ENCODE measurements at places on chromosomes 6 and 20.

- DNase-seq = no peak
Measured at GRCh38 chr6:64774881-64775280, 932.1 kb downstream of the EYS start.

- no peak for DNase-seq
Measured at GRCh38 chr6:141981190-141981589, 151.5 kb upstream of the GJE1 start.

GRCh38 chr20:44848254-44849015 is 37.1 kb upstream of the YWHAB start:
- no peak for DNase-seq

DNA sequence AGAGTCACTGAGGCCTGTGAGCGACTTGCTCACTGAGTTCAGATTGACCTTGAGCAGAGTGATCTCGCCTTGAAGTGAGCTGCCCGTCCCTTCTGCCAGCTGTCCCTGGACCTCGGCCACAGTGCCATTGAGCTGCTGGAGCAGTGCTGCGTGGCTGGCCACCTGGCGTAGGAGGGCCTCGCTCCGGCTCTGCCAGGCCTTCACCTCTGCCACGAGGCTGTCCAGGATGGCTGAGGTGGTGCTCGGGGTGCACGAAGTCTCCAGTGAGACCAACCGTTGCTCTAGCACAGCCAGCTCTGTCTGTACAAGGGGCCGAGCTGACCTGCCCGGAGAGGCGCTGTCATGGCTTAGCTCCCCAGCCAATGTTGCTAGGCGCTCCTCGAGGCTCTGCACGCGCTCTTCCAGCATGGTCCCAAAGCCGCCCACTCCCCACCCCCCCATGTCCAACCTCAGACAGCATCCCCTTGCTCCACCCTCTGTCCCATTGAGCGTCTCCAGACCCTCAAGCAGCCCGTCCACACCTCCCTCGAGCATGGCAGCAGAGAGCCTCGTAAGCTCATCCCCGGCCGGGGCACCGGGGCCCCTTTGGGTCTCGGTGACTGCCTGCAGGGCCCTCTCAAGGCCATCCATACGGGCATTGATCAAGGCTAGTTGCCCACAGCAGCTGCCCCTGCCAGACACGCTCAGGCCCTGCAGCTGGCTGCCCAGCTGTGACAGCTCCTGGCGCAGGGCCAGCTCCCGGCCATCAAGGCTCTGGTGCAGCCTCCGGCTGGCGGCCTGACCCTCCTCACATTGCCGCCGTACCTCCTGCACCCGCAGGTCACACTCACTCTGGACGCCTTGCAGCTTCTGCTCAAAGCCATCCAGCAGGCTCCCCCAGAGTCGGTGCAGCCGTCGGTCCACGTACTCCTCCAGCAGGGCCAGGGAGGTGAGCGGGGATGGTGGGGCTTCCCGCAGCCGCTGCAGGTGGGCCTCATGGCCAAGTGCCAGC is 4.6 kb downstream of the EMILIN3 start:
- DNase-seq = no peak

DNA sequence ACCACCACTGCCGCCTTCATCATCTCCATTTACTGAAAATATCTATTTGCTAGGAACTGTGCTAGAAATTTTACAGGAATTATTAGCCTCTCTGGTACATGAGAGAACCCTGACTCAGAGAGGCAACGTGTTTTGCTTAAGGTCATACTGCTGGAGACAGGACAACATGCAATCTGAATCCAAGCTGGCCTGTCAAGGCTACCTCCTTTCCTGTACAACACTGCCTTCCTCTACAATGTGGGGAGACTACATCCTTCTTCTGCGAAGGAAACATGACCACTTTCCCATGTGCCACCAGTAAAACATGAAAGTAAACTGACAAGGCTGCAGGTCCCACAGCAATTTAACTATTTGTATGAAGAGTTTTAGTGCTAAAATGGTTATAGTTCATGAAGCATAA is 200.9 kb downstream of the BACH2 start:
- no peak for DNase-seq

DNA sequence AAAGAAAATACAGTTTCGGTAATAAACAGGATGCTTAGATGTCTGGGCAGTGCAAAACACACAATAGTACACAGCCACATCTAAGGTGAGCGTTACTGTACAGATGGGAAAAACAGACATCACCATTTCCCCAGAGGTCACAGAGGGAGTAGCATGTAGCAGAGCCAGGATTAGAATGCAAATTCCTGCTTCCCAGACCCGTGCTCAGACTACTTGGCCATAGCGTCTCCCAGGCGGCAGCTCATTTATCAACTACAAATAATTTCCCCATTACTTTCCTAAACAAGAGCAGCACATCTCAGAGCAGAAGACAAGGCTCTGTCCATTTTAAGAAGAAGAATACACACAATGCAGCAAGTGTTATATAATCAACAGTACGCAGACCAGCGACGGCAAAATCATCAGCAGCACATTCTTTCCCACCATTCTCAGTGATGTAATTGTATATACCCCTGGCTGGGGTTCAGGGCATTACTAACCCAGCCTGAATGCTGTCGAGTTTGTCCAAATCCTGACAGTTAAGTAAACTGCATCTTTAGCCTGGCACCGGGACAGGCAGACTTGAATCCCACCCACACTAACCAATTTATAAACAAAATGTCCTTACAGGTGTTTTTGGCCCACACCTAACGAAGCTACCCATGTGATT is 61.9 kb downstream of the CNKSR3 start:
- DNase-seq = no peak

DNA sequence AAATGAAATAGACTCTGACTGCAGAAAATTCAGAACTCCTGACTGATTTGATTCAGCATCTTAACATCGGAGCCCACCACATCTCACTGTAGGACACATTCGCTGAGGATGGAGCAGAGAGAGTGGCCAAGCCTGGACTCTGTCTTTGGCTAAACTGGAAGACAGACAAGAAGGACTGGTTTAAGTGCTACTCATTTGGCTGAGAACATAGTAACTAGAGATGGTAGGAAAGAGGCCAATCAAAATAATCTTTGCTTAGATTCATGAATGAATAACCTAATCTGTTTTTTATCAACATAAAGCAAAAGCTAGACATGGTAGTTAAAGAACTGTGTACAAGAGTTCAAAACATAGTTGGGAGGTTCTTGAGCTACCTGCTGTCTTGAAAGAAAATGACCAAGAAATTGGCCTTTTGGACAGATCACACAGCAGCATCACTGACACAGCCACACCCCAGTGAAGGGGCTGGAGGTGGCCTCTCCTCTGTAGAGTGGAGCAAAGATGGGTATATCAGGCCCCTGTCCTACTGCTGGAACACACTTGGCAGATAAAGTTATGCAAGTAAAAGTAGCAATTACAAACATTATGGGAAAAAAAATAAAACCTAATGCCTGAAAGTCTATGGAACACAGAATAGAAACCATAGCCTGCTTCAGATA is 87.1 kb upstream of the NT5E start:
- DNase-seq = no peak

- no peak for DNase-seq
Measured at GRCh38 chr6:100057941-100058340, 63.9 kb upstream of the MCHR2 start.

GRCh38 chr6:45812922-45813321 is 202.7 kb downstream of the CLIC5 start:
- DNase-seq = no peak

DNA sequence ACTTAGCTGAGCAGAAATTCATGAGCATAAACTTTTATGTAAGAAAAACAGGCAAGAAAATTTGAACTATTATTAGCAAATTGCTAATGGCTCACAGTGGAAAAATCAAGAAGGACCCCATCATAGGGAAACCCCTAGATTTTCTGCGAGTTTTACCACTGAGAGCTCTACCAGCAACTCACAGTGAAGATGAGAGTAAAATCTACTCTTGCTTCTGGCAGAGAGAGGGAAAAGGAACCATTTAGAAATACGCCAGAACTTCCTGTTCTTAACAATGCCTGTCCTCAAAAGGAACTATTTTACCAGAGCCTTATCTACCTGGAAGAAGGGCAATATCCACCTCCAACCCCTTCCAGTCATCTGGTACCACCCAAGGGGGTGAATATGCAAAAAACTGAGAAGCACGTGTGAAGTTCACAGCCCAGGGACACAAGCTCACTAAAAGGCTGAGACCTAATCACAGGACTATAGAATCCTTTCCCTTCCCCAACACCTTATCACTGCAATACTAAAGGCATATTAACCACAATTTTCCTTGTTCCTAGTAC is 34.4 kb upstream of the ASF1A start:
- DNase-seq = peak; percentile 13

GRCh38 chr6:111956098-111956497 is 82.8 kb upstream of the FYN start:
- DNase-seq = no peak

DNA sequence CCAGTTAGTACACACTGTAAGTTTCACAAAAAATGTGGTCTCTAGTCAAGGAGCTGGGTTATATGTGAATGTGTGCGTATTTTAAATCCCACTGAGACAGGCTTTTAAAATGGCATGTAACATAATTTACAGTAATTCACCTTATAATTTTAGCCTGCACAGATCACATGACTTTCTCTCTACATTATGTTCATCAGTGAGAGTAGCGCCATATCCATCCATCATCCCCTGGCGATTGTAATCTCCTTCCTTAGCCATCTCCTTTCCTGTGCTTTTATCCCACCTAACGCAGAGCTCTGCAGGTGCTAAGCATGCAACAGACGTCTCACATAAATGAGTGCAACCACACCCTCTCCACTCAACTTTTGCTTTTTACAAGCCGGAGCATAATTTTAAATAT is 210.8 kb downstream of the TBC1D7 start:
- no peak for DNase-seq

- DNase-seq = no peak
Measured at GRCh38 chr6:157143890-157144798, 179.2 kb downstream of the TMEM242 start.

DNA sequence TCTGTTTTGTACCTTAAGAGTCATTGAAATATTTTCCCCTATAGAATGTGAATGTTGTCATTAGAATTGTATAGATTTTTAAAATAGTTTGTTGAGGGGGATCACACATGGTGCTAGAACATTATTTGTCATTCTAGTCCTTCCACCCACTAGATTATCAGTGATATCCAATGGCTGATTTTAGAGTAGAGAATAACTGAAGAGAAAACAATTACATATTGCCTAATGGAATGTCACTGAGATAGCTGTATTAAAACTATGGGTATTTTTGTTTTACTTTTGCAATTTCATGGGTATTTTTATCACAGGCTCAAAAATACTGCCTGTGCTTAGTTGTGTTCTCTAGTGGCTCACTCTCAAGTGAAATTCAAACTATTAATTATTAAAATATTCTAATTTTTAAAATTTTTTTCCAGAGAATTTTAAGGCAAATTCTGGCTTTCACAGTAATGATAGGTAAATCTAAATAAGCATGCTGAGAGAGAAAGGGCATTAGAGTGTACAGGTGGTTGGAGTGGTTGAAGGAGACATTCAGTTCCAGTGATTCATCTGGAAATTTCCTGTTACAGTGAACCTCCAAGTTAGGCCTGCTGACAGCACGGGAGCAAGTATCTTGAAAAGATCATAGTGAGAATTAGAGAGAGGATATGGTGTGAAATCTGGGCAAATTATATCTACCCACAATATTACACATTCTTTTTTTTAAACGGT is 399.6 kb downstream of the NKAIN2 start:
- DNase-seq = no peak

DNA sequence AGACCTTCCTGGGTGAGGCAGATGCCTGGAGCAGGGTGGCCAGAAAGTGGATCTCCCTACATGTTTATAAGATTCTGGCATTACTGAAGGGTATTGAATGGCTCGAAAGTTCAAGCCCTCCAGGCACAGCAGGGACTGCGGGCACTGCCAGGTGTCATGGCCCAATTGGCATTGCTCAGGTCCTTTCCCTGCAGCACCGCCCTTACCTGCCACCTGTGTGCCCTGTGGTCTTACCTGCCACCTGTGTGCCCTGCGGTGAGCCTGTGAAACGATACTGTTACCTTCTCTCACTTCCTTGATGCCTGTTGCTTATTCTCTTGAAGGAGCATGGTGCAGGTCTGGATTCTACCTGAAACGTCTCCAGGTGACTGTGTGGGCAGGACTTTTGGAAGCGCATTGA is 32.2 kb downstream of the SMOC2 start:
- DNase-seq = no peak

DNA sequence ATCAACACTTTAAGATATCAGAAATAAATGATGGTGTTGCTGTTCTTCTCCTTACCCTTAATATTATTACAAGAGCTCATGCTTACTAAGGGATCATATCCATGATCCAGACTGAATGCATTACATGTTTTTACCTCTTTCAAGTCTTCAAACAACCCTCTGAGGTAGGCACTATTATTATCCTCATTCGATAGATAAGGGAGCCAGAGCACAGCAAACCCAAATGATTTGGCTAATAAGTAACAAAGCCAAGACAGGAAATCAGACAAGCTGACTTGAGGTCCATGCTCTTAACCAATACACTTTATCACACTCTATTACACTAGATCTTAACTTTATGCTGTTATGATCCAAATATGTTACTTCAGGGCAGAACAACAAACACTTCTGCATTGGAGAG is 145.9 kb downstream of the RALGAPA2 start:
- DNase-seq = no peak

- DNase-seq = no peak
Measured at GRCh38 chr6:11847515-11848345, 69.1 kb upstream of the ADTRP start.

- peak; percentile 89 for DNase-seq
Measured at GRCh38 chr6:75208298-75209183, 2.7 kb upstream of the COL12A1 start.

GRCh38 chr20:48190757-48191156 is 405.5 kb upstream of the SULF2 start:
- no peak for DNase-seq

DNA sequence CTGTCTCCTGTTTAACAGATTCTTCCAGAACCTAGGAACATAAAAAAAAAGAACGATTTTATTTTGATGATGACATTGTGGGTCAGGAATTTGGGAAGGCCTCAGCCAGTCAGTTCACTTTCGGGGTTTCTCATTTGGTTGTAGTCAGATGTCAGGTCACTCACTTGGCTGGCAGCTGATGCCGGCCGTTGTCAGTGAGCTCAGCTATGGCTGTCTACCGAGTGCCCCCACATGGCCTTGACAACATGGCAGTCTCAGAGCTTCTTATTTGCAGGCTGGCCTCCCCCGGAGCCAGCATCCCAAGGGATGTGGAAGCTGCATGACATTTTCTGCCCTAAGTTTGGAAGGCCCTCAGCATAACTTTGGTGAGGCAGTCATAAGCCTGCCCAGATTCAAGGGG is 11.5 kb downstream of the RNF217 start:
- DNase-seq = no peak

DNA sequence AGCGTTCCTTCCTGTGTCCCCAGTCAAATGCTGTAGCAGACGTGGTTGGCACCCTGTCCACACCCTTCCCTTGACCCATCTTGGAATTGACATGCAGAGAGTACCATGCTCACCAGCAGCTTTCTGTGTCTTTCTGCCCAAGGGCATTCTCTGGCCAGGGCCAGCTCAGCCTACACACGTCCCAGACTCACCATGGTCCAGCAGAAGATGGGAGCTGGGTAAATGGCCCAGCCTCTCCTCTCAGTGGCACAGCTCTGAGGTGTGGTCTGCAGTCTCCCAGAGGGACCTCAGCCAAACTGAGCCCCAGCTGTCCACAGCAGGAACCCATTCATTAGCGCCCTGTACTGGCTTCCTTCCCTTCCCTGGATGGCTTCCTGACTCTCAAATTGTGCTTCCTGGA is 31.1 kb upstream of the BLCAP start:
- no peak for DNase-seq
